T-cell (primary cell): ENCODE measurements at places on chromosomes 6 and 20. TPM values are rescaled to one million over a fixed set of nuclear protein-coding genes. Genes with fewer than 3 reads are reported as not detected.

DNA sequence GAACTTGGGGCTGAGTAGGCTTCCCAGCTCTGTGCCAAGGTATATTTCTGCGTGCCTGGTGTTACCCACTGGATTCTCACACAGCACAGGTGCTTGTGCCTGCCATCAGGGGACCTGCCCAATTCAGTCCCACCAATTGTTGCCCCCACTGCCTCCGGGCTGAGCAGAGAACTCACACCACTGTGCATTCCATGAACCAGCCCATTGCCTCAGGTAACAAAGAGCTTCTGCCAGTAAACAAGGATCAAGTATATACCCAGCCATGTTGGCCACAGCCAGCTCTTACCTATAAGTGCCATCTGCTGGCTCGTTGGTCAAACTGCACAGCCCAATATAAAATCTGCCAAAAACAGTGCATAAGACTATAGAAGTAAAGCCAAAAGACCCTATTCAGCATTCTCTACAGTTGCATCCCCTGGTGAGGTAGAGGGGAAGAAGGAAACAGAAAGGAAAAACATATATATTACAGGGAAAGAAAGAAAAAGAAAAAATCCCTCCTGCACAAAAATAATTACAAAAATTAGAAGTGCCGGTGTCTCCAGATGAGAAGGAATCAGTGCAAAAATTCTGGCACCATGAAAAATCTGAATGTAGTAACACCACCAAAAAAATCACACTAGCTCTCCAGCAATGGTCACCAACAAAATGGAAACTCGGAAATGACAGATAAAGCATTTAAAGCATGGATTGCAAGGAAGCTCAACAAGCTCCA is 241.4 kb downstream of the IBTK start:
- DNase-seq: no peak

- no peak for DNase-seq
Measured at GRCh38 chr6:147395158-147395557, 113.3 kb upstream of the SAMD5 start.

DNA sequence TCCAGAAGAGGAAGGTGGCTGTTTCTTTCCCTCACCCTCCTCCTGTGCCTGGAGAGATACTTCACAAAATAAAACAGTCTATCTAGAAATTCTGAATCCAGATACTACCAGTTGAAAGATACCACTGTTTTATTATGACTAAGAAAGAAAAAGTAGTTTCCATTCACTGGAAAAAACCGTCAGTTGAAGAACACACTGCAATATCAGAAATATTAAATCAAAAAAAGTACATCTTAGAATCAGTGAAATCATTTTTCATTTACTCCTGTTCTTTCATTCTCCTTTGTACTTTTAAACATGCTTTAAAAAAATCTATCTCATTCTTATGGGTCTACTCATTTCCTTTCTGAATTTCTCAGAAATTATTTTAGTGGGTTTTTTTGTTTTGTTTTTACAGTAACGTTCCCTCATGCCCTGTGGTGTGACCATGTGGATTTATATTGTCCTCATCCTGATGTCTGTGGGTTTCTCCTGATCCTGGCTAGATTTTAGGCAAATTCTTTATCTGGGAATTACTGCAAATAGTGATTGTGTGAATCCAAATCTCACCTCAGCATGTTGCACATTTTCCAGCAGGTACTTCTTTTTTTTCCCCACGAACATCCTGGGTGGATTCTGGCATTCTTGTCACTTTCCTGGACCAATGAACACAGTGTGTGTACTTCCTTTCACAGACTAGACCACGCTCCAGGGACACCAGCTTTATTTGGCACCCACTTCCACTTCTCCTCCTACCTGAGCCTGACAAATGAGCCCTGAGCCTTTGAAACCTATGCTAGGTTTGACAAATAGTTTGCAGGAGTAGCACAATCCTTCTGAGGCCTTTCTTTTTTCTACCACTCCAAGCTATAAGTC is 114.0 kb upstream of the LAMP5 start:
- no peak for DNase-seq

- DNase-seq: no peak
Measured at GRCh38 chr6:88882536-88882935, 80.9 kb downstream of the RNGTT start.

GRCh38 chr20:61661025-61661424 is 404.7 kb downstream of the TAF4 start:
- no peak for DNase-seq

- no peak for DNase-seq
Measured at GRCh38 chr20:25539742-25540672, 45.3 kb downstream of the NINL start.

- no peak for DNase-seq
Measured at GRCh38 chr6:116062496-116062895, 1.8 kb upstream of the FRK start.

DNA sequence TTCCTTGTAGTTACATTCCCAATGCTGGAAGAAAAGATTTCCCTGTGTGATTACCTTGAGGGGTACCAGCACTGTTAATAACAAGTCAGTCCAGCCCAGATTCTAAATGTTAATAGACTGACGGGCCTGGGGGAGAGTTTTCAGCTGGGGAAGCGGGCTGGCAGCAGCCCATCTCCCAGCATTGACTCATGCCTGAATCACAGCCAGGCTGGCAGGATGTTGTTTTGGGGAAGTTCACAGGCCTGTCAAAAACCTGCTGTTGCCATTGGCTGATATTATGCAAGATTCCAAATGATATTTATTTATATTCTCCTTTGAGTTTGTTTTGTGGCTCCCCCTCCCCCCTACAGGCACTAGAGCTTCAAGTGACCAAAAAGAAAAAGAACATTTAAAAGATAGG is 213.9 kb upstream of the CNR1 start:
- DNase-seq: no peak

GRCh38 chr20:44527716-44528199 is 5.9 kb upstream of the SERINC3 start:
- DNase-seq: no peak

The BANF2 gene
- total RNA-seq: not detected

The MEI4 gene
- not detected for total RNA-seq
